ENCODE measurements at places on chromosomes 3 and 15. TPM values are rescaled to one million over a fixed set of nuclear protein-coding genes. Genes with fewer than 3 reads are reported as not detected.

DNA sequence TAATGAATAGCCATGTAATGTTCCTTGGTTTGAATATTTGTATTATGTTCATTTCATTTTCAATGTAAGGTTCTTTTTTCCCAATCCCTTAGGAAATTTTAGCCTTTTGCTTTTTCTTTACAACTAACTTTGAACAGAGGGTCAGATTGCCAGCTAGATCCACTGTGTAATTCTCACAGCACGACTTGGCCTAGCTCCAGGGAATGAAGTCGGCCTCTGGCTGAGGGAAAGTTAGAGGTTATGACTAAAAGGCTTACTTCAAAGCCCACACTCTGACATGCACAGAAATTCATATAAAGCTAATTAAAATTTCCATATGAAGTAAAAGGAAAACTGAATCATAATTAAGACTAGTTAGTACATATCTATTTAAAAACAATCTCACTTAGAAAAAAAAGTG is 38.7 kb downstream of the ROBO1 start:
- DNase-seq = no peak

Gene CCDC39
- not detected for polyA plus RNA-seq

DNA sequence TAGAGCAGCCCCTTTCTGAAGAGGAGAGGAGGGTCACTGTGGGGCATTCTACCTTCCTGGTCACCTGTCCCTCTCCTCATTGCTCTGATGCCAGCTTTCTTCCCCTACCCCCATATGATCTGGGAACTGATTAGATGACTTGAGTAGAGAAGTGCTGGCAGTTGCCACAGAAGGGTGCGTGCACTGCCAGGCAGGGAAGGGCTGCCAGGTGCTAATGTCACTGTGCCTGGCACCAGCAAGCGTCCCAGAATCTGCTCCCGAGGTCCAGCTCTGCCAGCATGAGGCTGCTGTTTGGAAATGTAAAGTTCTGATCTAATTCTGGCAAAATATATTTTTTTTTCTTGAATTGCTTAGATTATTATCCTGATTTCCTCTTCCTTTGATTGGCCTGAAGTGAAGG is 52.8 kb downstream of the PPM1L start:
- peak; percentile 68 for DNase-seq

GRCh38 chr15:28989896-28990295 is 104.1 kb downstream of the APBA2 start:
- no peak for DNase-seq

DNA sequence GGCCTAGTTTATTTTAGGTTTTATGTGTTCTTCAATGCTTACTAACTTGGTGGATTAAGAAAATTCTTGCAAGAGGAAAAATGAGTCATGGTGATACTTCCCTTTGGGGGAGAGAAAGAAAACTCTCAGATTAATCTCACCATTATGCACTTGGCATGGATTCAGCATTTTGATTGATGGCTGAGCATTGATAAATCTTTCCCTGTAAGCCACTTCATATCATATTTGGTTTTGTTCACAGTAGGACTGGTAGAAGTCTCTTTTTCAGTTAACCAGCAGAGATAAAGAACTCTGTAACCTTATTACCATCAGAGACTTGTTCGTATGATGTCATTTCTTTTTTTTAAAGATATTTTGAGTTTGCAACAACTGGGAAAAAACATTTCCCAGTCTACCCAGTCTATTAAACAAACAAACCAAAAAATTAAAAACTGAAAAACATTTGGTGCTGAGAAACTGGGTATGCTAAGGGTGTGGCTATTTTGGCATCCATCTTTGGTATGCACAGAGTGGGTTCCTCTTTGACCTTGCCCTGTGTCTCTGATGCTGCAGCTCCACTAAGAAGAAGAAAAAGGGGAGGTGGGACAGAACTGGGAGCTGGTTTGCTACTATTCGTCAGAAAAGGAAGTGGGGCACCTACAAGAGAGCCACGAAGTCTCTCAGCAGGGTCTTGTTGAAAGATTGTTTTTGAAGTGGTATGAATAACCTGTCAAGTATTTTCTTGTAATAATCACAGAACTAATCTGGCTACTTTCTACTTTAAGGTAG is 17.2 kb downstream of the TMOD3 start:
- DNase-seq = no peak

Gene CRYGS
- 1.3 TPM for polyA plus RNA-seq

Gene VGLL3
- 2.2 TPM for polyA plus RNA-seq

Gene ZIC4
- polyA plus RNA-seq = not detected

DNA sequence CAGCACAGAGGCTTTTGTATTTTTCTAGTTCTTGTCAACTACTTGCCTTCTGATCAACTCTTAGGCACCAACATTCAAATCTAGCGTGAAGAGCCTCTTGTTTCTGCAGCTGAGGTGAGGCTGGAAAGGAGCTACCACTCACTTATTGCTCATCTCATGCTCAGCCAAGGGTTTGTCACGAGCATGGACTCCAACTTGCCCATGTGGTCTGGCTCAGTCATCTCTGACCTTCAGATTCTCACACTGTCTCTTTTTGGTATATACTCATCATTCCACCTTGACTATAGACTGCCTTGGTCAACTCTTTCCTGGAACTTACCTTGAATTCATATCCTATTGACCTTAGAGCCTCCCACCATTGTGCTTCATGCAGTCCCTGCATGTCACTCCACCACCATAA is 5.2 kb upstream of the GJD2 start:
- no peak for DNase-seq

Gene SLC28A2
- not detected for polyA plus RNA-seq

Gene KIF7
- 4.4 TPM for polyA plus RNA-seq

- no peak for DNase-seq
Observed at GRCh38 chr15:71302861-71303410, 187.7 kb downstream of the THSD4 start.

DNA sequence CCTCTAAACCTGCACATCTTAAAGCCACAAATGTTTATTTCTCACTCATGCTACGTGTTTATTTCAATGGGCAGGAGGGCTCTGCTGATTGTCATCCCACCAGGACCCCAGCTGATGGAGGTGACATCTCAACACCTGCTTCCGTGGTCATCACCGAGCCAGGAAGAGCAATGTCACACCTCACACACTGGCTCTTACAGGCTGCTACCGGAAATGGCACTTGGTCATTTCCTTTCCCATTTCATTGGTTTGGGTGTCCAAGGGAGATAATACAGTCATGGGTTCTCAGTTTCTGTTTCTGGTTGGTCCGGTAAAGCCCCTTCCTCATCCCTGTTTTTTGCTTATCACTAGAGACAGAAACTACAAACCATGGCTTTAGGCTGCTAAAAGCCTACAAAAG is 41.9 kb downstream of the ABHD2 start:
- no peak for DNase-seq

Gene ULK3
- 35.0 TPM for polyA plus RNA-seq

Gene CHRM5
- not detected for polyA plus RNA-seq

GRCh38 chr3:24272408-24272807 is 222.2 kb downstream of the THRB start:
- no peak for DNase-seq

Measured in right cardiac atrium (tissue), 5 donors.